8988T (cell line): ENCODE measurements at places on chromosomes 6 and 20.

DNA sequence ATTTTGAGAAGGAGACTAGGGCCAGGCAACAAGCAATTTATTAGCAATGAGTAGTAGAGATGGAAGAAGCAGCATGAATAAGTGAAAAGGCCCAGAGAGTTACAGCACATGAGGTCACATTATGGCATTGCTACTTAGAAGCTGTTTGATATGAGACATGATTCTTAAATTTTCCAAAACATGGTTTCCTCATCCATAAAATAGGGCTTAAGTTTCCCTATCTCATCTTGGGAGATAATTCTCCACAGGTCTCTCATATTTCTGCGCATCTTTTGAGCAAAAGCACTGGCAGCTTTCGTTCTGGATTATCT, 656.1 kb downstream of the EPHA7 start:
- no peak for DNase-seq

DNA sequence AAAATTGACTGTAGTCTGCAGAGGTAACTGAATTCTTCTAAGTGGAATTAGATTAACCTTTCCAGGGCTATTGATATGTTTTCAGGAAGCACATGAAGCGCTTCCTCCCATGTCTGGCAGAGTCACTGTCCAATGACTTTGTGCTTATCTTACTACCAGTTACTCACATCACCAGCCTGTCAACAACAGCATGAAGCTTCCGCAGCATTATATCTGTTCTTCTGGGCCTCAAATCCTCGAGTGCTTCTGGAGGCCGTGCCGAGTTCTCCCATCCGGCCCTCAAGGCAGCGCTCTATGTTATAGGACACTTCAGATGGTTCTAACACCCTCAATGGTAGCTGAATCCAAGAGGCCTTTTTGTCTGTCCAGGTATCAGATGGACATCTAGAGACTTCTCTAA, 33.2 kb downstream of the PSMG4 start:
- no peak for DNase-seq

DNA sequence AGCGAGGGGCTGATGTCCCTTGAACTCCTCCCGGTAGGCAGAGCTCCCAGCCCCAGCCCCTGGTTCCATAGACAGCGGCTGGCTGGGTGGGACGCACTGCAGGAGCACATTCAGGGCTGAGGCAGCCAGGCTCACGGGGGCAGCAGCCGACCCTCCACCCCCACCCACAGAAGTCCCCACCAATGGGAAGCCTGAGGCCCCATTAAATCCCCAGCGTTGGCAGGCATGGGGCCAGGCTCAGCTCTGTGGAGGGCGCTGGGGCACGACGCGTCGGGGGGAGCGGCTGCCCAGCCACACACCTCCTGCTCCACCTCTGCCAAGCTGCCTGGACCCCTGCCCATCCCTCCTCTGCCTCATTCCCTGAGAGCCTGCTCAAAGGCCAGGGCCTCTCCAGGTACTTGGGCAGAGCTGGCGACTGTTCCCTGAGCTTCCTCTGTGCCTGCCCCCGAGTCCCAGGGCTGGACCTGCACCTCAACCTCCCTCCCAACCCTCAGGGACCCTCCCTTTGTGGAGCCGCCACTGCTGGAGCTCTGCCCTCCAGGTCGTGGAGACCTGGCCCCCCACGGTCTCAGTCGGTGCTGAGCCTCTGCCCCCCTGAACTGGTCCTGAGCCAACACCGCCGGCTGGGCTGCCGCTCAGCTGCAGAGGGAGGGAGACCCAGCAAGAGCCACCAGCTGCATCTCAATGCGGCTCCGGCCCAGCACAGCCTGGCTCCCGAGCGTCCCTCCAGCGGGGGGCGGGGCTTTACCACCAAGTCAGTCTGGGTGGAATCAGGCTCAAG, 9.1 kb downstream of the CHRNA4 start:
- DNase-seq = no peak

- no peak for DNase-seq
These were observed 13.1 kb downstream of the VSTM2L start for GRCh38 chr20:37915800-37916570.

DNA sequence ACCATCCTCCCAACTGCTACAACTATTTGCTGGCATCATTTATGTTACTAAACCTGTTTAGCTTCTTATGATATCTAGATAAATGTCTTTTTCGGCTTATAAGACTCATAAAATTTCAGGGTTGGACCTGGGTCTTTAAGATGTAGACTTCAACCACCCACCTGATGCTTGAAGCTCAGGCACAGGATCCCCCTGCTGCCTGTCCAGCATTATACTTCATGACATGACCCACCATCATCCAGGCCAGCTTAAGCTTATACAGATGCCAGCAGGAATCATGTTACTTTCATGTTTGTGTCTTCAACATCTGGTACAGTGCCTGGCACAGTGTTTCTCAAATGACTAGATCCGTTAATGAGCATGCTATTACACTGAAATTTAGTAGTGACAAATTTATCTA, 47.4 kb downstream of the SLC17A5 start:
- no peak for DNase-seq

DNA sequence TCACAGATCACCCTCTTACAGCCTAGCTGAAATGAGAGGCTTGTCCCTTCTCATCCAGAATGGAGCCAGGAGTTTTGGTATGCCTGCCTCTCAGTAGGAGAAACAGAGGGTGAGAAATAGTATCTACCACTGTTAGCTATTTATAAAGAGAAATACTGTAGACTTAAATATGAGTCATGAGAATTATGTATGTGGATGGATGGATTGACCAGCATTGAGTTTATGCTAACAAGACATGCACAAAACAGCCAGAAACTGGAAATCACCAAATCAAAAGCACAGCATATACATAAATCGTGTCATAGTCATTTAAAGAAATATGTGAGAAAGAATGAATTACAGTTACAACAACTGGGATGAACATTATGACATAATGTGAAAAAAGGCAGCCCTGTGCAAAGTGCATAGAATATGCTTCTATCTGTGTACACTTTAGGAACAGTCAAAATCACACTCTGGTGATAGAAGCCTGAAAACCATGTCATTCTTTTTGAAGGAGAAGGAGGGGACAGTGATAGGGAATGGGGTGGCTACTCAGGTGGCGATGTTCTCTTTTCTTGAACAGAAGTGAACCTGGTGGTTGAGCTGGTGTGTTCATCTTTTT, 79.8 kb upstream of the KIF25 start:
- no peak for DNase-seq

- DNase-seq = no peak
These were observed 72.6 kb downstream of the INSM1 start for GRCh38 chr20:20440481-20440880.
